Activated CD4-positive, alpha-beta T cell treated with anti-CD3 and anti-CD28 coated beads, Interleukin-2, Interleukin-6, amounts not matched to agents 100 ng/mL and 50 ng/mL, durations not matched to agents 16 hours and 8 hours (primary cell): ENCODE measurements at places on chromosomes 13 and 19.
A peak's percentile ranks its signal among the peaks of the same experiment; 100 is the strongest.

- DNase-seq: no peak
Observed at GRCh38 chr13:32850316-32851052, 165.7 kb upstream of the KL start.

GRCh38 chr19:32373585-32374295 is 28.3 kb downstream of the ZNF507 start:
- no peak for DNase-seq

GRCh38 chr13:53060840-53061490 is 32.4 kb downstream of the OLFM4 start:
- no peak for DNase-seq

DNA sequence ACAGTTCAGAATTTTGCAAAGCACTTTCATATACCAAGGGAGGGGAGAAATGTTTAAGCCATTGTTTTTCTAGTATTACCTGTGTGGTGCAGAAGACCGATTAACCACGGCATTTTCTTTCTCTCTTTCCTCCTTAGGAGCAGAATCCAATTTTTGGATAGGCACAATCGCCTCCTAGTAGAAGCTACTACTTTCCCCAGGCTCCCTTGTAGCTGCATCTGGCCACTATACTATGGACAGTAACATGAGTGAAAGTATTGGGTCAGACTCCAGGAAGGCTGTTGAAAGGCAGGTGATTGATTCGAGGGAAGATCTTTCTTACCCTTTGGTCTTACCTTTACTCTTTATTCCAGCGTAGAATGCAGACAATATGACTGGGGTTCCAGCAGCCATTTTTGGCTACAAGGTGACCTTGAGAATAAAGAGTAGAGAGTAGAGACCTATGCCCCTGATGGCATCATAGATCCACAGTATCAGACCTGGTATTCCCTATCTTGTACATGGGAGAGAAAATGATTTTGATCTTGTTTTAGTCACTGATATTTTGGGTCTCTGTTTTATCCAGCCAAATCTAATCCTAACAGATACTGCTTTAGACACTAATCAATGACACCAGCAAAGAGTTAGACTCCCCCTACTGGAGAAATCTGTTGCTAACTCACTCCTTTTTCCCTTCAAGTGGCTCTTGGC is 77.0 kb downstream of the LRRC63 start:
- peak; percentile 77 for DNase-seq

GRCh38 chr19:56699552-56699951 is 28.0 kb upstream of the ZNF835 start:
- DNase-seq: no peak

DNA sequence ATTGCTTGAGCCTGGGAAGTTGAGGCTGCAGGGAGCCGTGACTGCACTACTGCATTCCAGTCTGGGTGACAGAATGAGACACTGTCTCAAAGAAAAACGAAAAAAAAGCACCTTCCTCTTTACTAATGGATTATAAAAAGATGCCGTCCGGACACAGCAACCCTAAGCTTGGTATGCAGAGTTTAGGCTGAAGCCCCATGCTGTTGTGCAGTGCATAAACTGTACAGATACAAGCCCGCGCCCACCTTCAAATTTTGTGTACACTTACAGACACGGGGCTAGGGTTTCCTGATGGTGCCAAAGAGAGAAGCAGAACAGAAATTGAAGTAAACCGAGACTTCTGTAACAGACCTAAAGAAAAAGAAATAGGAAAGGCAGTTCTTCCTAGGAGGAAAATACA is 9.0 kb downstream of the LPAR6 start:
- no peak for DNase-seq

GRCh38 chr19:6065685-6066374 is 44.5 kb downstream of the RFX2 start:
- peak; percentile 54 for DNase-seq

GRCh38 chr13:34459856-34460255 is 482.2 kb upstream of the NBEA start:
- DNase-seq: no peak

DNA sequence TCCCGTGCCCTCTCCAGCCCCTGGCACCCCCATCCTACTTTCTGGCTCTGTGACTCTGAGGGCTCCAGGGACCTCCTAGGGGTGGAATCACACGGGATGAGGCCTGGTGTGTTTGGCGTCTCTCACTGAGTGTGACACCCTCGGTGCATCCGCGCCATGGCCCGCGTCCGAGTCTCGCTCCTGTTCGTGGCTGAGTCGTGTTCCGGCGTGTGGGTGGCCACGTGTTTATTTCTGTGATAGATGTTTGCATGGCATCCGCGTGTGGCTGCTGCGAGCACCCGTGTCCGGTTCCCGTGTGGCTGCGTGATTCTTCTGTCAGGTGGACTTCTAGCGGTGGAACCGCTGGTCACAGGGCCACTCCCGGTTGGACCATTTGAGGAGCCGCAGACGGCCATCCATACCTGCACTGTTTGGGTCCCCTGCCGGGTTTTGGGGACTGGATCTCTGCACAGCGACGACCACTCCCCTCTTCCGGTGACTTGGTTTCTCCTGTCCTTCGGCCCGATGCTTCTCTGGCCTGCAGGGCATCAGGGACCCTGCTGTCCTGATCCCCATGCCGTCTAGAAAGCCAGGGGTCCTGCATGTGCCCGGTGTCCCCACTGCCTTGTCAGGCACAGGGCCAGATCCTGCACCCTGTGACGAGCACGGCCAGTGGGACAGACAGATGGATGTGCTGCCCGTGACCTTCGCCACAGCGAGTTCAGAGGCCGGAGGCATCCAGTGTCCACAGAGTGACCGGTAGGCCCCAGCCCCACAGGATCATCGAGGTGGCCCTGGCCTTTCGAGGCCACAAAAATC is 8.5 kb downstream of the CSNK1G2 start:
- DNase-seq: no peak

- DNase-seq: peak; percentile 38
Observed at GRCh38 chr19:16085115-16085514, 8.8 kb downstream of the TPM4 start.

- no peak for DNase-seq
Observed at GRCh38 chr13:31223215-31223614, 23.4 kb downstream of the B3GLCT start.

DNA sequence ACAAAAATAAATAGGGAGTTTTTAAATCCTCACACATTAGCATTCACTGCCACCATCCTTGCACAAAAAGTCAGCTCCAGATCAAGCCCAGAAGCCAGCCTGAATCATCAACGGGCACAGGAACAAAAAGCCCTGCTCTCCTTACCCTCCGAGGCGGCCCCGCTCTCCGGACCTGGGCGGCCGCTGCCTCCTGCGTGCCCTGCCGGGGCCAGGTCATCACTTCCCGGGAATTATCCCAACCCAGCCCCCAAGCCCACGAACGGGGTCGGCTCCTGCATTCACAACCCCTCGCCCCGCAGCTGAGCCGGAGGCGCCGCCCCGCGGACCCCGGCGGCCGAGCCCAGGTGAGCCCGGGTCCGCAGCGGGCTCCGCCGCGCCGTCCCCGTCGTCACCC is 754 bp downstream of the DNAJB1 start:
- peak; percentile 17 for DNase-seq

DNA sequence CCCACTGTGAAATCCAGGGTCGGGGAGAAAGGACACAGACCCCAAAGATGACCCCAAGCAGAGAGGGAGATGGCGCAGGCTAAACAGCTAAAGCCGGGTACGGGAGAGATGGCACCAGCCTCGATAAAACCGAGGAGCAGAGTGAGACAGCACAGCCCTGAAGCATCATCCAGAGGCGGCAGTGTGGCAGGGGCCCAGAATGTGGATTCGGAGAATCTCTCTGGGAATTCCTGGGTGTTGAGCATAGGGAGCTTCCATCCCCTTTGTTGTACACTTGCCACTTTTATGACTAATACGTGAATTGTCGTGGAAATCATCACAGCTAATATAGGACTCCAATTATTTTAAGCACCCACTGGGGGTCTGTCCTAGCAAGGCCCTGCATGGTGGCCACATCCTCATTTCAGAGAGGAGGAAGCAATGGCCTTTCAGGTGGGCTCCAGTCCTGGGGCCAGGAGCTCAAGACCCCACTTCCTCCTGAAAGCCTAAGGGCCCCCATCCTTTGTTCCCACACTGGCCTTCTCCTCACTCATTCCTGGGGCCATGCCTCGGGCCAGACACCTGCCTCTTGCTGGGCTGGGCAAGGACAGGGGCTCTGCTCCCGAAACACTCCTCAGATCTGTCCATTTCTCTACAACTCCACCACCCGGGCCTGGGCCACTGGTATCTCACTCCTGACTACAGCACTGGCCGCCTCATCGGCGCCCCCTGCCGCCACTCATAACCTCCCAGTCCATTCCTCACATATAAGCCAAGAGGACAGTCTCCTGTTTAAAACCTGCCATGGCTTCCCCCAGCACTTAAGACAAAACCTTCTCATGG is 29.3 kb upstream of the ATP1A3 start:
- peak; percentile 41 for DNase-seq

GRCh38 chr13:45705918-45706317 is 3.8 kb downstream of the CBY2 start:
- no peak for DNase-seq

- no peak for DNase-seq
Observed at GRCh38 chr13:76812206-76812897, 73.9 kb downstream of the KCTD12 start.

GRCh38 chr13:77518266-77518665 is 17.2 kb upstream of the SCEL start:
- DNase-seq: no peak

DNA sequence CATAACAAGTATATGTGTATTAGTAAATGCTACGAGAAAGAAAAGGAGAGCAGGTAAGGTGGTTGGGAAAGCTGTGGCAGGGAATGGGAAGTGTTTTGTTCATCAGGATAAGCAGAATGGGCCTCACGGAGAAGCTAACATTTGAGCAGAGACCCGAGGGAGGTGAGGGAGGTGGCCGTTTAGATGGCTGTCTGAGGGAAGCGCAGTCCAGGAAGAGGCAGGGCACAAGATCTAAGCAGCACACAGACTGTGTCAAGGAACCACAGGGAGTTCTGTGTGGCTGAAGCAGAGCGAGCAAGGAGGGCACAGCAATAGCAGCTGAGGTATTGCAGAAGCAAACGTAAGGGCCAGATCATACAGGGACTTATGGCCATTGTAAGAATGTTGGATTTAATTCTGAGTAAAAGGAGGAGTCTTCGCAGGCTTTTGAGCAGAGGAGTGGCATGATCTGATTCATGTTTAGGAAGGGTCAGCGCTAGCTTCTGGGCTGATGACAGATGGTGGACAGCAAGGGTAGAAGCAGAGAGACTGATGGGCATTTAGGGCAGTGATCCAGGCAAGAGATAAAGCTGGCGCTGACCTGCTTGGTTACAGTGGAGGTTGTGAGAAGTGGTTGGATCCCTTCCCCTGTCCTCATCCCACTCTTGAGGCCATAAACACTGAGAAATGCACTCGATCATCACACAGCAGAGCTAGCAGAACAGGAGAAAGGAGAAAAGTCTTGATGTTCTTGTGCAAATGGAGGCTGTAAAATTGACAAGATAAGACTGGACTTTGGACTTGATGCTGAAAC is 199.9 kb downstream of the LACC1 start:
- no peak for DNase-seq

GRCh38 chr13:54975676-54976075 is 1947.1 kb downstream of the OLFM4 start:
- DNase-seq: no peak

DNA sequence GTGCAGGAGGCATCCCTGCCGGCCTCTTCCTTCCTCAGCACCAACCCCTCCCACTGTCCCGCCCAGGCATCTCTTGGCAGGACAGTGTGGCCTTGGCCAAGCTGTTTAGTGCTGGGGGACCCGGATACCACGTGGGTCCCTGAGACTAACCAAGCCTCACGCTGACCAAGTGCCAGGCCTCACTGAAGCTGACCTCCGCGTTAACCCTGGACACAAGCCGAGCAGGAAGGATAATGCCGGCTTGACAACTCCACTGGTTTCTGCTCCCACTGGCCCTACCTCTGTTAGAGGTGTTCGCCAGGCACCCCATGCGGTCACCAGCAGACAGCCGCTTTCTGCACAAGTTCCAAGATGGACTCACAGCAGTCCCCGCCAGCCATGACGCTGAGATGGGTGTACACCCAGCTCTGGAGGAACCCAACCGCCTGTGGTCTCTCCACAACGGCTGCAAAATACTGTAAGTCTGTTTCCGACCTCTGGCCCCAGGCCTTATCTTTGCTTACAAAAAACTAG is 12.4 kb downstream of the GRTP1 start:
- no peak for DNase-seq

DNA sequence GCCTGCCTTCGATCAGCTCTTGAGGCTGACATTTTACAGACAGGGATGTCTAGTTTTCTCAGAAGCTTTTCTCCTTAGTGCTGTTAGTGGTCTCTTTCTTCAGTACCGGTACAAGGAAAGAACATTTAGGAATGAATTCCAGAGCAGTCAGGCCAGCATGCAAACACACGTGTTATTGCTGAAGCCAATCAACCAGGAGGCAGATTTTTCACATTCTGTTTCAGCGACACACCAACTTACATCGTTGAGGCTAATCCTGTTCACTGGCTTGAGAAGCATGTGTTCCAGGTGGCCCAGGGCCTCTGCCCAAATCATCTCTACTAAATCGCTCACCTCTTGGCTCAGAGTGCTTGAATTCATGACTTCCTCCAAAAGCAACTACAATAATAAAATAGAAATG is 19.2 kb downstream of the PARP4 start:
- no peak for DNase-seq

DNA sequence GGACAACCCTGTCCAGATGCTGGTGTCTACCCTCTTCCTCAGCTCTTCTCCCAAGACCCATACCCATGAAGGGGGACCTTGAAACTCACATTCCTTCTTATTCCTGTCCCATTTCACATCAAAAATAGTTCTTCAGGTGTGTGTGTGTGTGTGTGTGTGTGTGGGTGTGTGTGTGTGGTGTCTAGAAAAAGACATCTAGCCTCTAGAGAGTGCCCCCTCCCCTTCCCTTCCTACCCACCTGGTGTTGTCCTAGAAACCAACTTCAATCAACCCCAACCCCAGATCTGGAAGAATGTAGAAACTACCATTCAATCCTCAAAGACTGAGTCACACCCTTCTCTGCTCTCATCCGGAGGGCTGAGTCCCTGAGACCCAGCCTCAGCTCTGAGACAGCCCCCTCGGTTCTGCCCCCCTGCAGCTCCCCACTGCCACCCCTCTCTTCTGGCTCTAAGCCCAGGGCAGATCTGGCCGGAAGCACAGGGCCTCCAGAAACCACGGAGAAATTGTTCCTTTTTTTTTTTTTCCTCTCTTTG is 3.5 kb downstream of the KCNN4 start:
- DNase-seq: no peak

GRCh38 chr13:31755803-31756212 is 16.5 kb downstream of the RXFP2 start:
- DNase-seq: no peak

DNA sequence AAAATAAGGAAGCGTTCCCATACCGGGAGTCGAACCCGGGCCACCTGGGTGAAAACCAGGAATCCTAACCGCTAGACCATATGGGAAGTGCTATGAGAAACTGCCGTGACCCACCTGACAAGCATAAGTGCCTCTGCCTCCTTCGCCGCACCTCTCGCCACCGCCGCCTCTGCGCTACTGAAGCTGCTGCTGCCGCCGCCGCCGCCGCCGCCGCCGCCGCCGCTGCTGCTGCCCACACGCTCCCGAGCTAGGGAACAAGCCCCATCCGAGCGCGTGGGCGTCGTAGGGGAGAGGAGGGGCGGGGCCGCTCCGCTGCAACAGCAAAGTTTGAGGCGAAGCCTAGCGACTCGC is 610 bp upstream of the WBP4 start:
- peak; percentile 87 for DNase-seq

- DNase-seq: no peak
Observed at GRCh38 chr13:111112196-111112595, 2.9 kb upstream of the ARHGEF7 start.
